ENCODE measurements at places on chromosomes 4 and X.
A peak's percentile ranks its signal among the peaks of the same experiment; 100 is the strongest.

DNA sequence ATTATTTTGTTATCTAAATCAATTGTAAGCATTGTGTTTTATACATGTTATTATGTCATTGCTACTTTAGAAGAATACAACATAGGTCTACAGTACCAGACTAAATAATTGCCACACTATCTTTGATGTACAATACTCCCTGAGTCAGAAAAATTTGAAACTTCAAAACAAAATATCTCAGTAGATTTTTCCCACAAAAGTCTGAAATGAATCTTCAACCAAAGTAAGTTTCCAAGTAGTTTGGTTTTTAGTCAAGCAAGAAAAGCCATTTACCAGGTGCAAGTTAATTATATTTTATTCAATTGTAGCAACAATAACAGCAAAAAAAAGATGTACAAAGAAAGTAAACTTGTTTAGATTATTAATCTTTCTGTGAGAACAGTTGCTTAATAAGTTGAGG is 11.4 kb upstream of the PARM1 start:
- no peak for DNase-seq

DNA sequence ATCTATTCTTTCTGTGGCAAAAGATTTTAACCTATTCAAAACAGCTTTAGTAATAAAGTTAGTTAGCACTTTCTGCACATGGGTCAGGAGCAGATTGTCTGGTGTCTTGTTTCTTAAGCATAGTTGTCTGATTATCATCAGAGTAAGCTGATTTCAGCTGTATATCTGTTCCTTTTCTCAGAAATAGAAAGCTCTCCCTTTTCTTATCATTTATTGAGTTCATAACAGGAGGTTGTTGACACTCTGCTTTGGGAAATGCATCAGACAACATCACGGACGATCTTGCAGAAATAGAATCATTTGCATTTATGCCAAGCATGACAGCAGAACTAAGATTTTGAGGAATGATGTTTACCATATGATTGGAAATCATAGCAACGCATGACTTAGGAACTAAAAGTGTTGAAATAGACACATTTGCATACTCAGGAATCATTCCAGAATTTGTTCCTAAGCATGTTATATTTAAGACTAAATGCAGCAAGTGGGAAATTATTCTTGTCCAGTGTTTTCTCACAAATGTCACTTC is 66.7 kb downstream of the RBMX2 start:
- no peak for DNase-seq

- DNase-seq: no peak
Measured at GRCh38 chr4:67456577-67457196, 88.6 kb downstream of the CENPC start.

GRCh38 chrX:21958916-21959315 is 18.4 kb downstream of the SMS start:
- no peak for DNase-seq

DNA sequence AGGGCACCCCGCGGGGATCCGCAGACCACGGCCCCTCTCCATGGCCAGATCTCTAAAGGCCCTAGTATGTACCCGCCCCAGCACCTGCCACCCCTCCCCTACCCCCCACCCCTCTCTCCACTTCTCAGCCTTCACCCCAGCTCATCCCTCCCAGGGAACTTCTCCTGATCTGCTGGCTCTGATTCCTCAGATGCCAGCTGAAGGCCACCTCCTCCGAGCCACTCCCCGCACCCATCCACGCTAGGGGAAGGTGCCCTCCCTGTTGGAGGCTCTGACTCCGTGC is 11.9 kb downstream of the PSAPL1 start:
- no peak for DNase-seq

GRCh38 chr4:184215709-184216328 is 1.9 kb downstream of the ENPP6 start:
- no peak for DNase-seq

- DNase-seq: peak; percentile 77
Measured at GRCh38 chr4:170089668-170090351, at the start of gene AADAT. AADAT (minus strand) TSS chr4:170089956; CDS start chr4:170089690, 266 bp downstream.

DNA sequence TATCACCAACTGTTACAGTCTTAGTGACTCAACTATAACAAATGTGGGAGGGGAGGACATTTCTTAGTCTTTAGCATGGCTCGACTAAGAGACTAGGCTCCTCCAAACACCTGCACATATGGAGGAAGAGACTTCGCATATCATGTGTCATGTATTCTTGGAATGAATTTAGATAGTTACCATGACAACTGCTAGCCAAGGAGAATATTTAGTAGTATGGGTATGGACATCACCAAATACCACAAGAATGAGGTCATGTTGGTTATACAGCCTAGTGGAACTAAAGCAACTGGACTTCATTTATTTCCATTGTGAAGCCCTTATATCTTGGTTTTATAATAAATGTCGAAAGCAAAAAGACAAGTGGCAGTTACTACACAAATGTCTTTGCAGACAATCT is 512.3 kb downstream of the CFAP47 start:
- DNase-seq: no peak

- no peak for DNase-seq
Measured at GRCh38 chrX:7145454-7145853, 2.1 kb upstream of the STS start.

GRCh38 chr4:77910676-77911075 is 48.0 kb downstream of the MRPL1 start:
- DNase-seq: no peak

GRCh38 chr4:35972814-35973213 is 271.5 kb downstream of the ARAP2 start:
- no peak for DNase-seq

GRCh38 chr4:93467484-93468155 is 360.9 kb upstream of the ATOH1 start:
- DNase-seq: no peak

DNA sequence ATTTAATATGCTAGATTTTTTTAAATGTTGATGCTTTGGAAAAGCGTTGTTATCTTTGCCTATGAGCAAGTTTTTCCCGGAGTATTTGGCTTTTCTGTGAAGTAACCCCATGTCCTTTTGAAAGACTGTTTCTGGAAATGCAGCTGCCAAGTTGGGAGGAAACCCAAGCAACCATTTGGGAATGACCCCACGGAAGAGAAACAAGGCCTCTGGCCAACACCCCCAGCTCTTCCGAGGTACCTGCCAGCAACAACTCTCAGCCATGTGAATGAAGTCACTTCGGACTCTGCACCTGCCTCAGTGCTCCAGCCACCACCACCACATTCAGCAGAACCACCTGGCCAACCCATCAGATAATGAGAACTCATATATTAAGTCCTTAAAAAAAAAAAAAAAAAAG is 36.2 kb upstream of the DHRSX start:
- DNase-seq: no peak

DNA sequence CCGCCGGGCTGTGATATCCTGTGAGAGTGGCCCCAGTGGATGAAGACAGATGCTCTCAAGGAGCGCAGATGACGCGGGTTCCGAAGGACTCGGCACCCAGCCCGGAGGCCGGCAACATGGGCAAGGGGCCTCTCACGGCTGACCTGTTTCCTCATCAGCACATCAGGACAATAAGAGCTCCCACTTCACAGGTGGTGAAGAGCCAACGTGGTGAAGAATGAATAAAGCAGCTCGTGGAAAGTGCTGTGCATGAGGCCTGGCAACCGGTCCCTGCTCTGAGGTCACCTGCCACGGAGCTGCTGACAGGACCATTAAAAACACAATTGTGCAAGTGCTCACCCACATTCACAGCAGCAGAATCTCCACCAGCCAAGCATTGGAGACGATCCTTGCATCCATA is 22.9 kb downstream of the ABLIM2 start:
- no peak for DNase-seq

- peak; percentile 18 for DNase-seq
Measured at GRCh38 chrX:139203651-139204570, 326.6 kb upstream of the F9 start.

DNA sequence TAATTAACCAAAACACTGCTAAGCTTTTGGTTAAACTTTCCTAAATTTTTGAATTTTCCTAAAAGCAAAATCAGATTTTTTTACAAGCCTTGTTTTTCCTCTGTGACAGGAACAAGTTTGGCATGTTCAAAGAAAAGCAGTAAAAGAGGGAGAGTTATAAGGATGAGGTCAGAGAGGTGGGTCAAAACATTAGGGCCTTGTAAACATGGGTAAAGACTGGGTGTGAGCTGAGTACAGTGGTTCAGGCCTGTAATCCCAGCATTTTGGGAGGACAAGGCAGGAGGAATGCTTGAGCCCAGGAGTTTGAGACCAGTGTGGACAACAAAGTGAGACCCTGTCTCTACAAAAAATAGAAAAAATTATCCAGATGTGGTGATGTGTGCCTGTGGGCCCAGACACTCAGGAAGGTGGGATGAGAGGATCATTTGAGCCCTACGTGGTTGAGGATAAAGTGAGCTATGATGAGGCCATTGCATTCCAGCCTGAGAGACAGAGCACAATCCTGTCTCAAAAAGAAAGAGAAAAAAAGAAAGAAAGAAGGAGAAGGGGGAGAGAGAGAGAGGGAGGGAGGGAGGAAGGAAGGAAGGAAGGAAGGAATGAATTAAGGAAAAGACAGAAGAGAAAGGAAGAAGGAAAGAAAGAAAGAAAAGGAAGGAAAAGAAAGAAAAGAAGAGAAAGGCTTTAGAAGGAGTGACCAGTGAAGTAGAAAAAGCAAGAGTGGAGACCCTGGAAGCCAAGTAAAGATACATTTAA is 17.0 kb upstream of the FRYL start:
- DNase-seq: no peak

GRCh38 chr4:166802346-166802745 is 431.9 kb downstream of the SPOCK3 start:
- DNase-seq: no peak

DNA sequence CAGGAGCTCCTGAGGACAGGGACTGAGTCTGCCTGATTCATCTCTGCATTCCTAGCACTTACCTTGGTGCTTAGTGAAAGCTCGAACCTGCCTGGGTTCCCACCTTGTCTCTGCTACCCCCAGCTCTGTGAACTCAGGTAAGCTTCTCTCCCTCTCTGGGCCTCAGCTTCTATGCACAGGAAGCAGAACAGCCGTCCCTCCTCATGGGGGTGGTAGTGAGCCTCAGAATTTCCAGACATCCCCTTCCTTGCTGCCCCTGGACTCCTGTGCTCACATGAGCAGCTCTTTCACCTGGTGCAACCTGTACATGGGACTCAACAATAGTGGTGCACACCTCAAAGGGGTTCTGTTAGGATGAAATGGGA is 50.8 kb downstream of the HTRA3 start:
- DNase-seq: no peak

DNA sequence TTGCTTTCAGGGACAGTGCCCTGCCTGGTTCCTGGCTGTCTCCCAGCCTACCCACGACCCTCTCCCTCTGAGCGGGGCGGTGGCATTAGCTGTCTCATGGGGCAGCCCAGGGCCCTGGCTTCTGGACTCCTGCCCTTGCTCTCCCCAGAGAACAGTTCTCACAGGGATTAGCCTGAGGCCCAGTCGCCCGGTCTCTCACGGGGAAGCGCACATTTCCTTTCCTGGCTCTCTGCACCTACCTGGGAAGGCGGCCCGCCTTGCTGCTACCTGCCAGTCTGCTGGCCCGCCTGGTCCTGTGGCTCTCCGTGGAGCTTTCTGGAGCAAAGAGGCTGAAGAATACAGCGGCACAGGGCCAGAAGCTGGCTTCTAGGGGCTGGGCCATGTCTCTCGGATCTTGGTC is 128.4 kb downstream of the FHDC1 start:
- no peak for DNase-seq

- DNase-seq: no peak
Measured at GRCh38 chr4:13984991-13985800, 357.7 kb upstream of the BOD1L1 start.

DNA sequence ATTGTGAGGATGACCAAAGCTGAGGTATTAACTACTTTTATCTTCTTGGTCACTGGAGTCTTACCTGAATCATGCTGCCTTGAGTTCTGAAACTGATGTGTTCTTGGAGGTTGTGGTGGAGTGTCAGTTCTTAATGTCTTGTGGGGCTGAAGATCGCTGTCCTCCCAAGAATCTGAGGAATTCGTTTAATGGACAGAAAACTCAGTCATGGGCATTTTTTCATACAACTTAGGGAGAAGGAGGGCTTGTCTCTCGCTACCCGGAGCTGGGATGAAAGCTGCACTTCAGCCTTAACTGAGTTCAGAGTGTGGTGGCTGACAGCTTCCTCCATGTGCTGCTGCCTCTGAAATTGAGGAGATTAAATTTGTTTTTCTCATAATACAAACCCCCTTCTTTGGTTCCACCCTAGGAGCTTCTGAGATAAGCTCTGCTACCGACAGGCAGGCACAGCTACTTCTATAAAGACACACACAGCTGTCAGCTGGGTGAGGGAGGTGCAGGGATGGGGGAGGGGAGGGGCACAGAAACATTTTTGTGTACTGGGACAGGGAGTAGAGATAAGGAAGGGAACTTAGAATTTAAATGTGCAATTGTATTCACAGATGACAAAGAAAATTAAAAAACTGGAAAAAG is 30.8 kb downstream of the RBBP7 start:
- DNase-seq: no peak

- DNase-seq: no peak
Measured at GRCh38 chr4:35516102-35516501, 728.2 kb downstream of the ARAP2 start.

DNA sequence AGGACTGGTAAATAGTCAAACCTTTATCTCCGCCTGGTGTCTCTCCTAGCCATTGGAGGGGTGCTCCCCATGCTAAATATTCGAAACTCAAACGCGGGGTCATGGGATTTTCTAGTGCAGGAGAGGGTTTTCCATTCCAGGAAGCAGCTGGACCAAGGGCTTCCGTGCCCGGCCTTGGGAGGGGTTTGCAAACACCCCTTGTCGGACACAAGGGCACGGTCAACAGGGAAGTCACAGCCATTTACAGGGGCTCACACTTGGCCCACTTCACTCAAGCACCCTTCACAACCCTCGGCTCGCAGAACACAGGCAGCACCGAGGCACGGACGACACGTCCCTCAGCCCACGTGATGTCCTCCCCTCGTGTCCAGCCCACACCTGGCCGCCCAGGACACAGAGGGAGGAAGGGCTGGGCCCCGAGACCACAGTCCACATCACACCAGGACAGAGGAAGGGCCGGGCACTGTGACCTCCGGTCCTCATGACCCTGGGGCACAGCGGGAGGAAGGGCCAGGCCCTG is 10.3 kb upstream of the PLCXD1 start:
- DNase-seq: no peak

GRCh38 chrX:26192204-26192603 is at the start of gene MAGEB6:
MAGEB6 (plus strand) TSS chrX:26192440; CDS start chrX:26193847, 1,407 bp downstream.
- no peak for DNase-seq

- no peak for DNase-seq
Measured at GRCh38 chr4:117626664-117627063, 407.6 kb upstream of the NDST3 start.

DNA sequence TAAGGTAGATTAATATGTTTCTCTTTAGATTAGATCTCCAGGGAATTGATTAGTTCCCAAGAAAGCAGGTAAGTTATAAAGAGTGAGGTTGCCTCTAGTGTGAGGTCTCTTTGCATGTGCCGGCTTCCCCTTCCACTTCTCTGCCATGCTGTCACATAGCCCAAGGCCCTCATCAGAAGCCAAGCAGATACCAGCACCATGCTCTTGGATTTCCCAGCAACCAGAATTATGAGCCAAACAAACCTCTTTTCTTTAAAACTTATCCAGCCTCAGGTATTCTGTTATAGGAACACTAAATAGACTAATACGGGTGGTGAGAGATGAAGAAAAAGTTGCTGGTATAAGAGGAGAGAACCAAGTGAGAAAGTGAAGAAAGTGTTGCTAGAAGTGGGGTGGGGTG is 15.1 kb downstream of the ANKRD50 start:
- no peak for DNase-seq
